A549 treated with RU486 at 1 μM for 4 hours (cell line): ENCODE measurements at places on chromosomes 13 and 19. TPM values are rescaled to one million over a fixed set of nuclear protein-coding genes. Genes with fewer than 3 reads are reported as not detected.

The TTC9B gene
- total RNA-seq = 0.14 to 0.81 TPM (median 0.51 TPM) in 5 replicates

The DCAF15 gene
- total RNA-seq = 13.5 to 21.8 TPM (median 19.8 TPM) in 5 replicates

The KLK7 gene
- not detected in 5 replicates for total RNA-seq

The RASL11A gene
- 2.3 to 4.4 TPM (median 3.9 TPM) in 5 replicates for total RNA-seq

The CCDC159 gene
- total RNA-seq = 4.4 to 6.4 TPM (median 5.7 TPM) in 5 replicates

The VAV1 gene
- total RNA-seq = 6.2 to 9.7 TPM (median 6.6 TPM) in 5 replicates

The HCST gene
- total RNA-seq = 0.18 to 0.64 TPM (median 0.27 TPM) in 3 of 5 replicates, not detected in the others

The FCAR gene
- not detected in 5 replicates for total RNA-seq

The TMEM147 gene
- 378 to 437 TPM (median 424 TPM) in 5 replicates for total RNA-seq

The HCN2 gene
- total RNA-seq = 27.7 to 43.9 TPM (median 40.1 TPM) in 5 replicates

The SBSN gene
- 2.0 to 3.9 TPM (median 2.9 TPM) in 5 replicates for total RNA-seq

The SIGLEC5 gene
- 0.08 TPM in 1 of 5 replicates, not detected in the others for total RNA-seq

The CPT1C gene
- total RNA-seq = 11.6 to 14.1 TPM (median 12.2 TPM) in 5 replicates

The AKAP8L gene
- total RNA-seq = 35.2 to 38.6 TPM (median 36.7 TPM) in 5 replicates

The KLK8 gene
- not detected in 5 replicates for total RNA-seq

The DIAPH3 gene
- 4.1 to 9.4 TPM (median 9.1 TPM) in 5 replicates for total RNA-seq

The ZNF723 gene
- total RNA-seq = not detected in 5 replicates

The GNG7 gene
- total RNA-seq = 0.05 to 0.14 TPM (median 0.06 TPM) in 4 of 5 replicates, not detected in the other

The LRRC8E gene
- 5.4 to 7.1 TPM (median 6.3 TPM) in 5 replicates for total RNA-seq

The KIR2DL3 gene
- total RNA-seq = not detected in 5 replicates

The FUT3 gene
- 0.12 to 0.15 TPM in 2 of 5 replicates, not detected in the others for total RNA-seq

The RUBCNL gene
- total RNA-seq = 0.07 to 0.13 TPM in 2 of 5 replicates, not detected in the others

The ERVK3-1 gene
- 89.1 to 120 TPM (median 93.3 TPM) in 5 replicates for total RNA-seq

The CRB3 gene
- total RNA-seq = 3.5 to 5.9 TPM (median 5.0 TPM) in 5 replicates

The PSG3 gene
- 0.16 to 0.18 TPM in 2 of 5 replicates, not detected in the others for total RNA-seq

The IL17D gene
- 0.96 to 1.5 TPM (median 1.4 TPM) in 5 replicates for total RNA-seq

The GPC5 gene
- total RNA-seq = not detected in 5 replicates

The ZNF560 gene
- total RNA-seq = not detected in 5 replicates

The ONECUT3 gene
- not detected in 5 replicates for total RNA-seq

The KLF5 gene
- 32.3 to 44.4 TPM (median 41.4 TPM) in 5 replicates for total RNA-seq

The LRRC63 gene
- total RNA-seq = not detected in 5 replicates

The PSG4 gene
- 0.66 to 1.2 TPM (median 1.0 TPM) in 5 replicates for total RNA-seq

The FOSB gene
- 14.6 to 21.8 TPM (median 17.2 TPM) in 5 replicates for total RNA-seq

The GRIN3B gene
- total RNA-seq = 1.5 to 3.3 TPM (median 2.7 TPM) in 5 replicates

The CCNA1 gene
- 0.21 to 0.42 TPM (median 0.32 TPM) in 5 replicates for total RNA-seq

The OR4F17 gene
- total RNA-seq = not detected in 5 replicates

The ZNF471 gene
- total RNA-seq = 0.02 to 0.28 TPM (median 0.07 TPM) in 3 of 5 replicates, not detected in the others

The SRRM5 gene
- 0.67 to 1.0 TPM (median 0.78 TPM) in 5 replicates for total RNA-seq

The HPN gene
- 0.10 to 0.34 TPM (median 0.24 TPM) in 5 replicates for total RNA-seq

The RELB gene
- total RNA-seq = 33.4 to 57.6 TPM (median 51.4 TPM) in 5 replicates

The GNG8 gene
- not detected in 5 replicates for total RNA-seq

The FLT3 gene
- total RNA-seq = not detected in 5 replicates

The CCDC122 gene
- 2.0 to 6.6 TPM (median 2.8 TPM) in 5 replicates for total RNA-seq

The ZNF667 gene
- total RNA-seq = not detected in 5 replicates

The ZSCAN4 gene
- total RNA-seq = not detected in 5 replicates

The AKT2 gene
- 119 to 188 TPM (median 159 TPM) in 5 replicates for total RNA-seq

The ADGRL1 gene
- 2.2 to 2.9 TPM (median 2.8 TPM) in 5 replicates for total RNA-seq

The KRTDAP gene
- total RNA-seq = not detected in 5 replicates
